Stimulated activated CD8-positive, alpha-beta memory T cell treated with anti-CD3 and anti-CD28 coated beads, Interleukin-15, amount 100 ng/mL, for 4 hours (primary cell): ENCODE measurements at places on chromosomes 1 and 21.

GRCh38 chr1:101567582-101568189 lies 330.9 kb downstream of the S1PR1 start:
- peak; percentile 1 for DNase-seq

GRCh38 chr1:172990598-172991215 lies 60.0 kb downstream of the TNFSF18 start:
- DNase-seq = no peak

DNA sequence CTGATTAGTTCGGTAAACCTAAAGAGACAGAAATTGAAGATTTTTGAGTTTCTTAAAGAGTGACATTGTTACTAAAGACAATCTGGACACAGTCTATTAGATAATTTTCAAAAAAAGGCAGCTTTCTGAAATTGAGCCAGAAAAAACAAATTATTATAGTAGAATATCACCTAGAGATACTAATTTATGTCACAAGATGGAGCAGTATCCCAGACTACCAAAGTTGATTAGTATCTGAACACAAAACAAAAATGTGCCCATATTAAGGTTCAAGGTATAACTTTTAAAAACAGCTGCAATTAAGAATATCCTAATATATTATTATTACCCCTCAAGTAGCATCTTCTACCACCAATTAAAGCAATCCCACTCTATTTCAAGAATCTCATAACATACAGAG lies 40.5 kb upstream of the SYT2 start:
- no peak for DNase-seq

- DNase-seq = no peak
Measured at GRCh38 chr1:24692351-24692980, 49.4 kb downstream of the SRRM1 start.

- no peak for DNase-seq
Measured at GRCh38 chr1:13901597-13901996, 201.6 kb downstream of the PRDM2 start.

DNA sequence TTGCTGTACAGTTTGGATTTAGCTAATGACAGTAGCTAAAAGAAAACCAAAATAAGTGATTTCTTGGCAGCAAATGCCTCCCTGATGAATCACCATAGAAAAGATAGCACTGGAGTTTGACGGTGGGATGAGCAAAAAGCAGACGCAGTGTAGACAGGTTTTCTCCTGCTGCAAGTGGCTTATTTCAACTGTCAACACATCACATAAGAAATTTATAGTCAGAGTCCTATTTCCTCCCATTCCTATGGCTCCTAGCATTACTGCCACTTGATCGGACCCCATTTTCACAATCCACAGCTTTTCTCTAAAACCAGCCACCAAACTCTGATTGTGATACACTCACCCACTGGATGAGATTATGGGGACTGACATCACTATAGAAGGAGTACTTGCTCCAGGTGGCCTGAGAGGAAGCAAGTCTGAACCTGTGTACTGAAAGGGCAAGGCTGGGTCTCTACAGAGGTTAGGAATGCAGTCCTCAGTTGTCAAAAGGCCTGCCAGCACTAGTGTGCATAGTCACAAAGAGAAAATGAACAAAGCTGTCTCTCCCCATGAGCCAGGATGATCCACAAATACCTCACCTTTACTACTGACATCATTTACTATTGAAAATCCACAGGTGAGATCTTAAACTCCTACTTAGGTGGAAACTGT lies 359.8 kb downstream of the LTN1 start:
- no peak for DNase-seq

DNA sequence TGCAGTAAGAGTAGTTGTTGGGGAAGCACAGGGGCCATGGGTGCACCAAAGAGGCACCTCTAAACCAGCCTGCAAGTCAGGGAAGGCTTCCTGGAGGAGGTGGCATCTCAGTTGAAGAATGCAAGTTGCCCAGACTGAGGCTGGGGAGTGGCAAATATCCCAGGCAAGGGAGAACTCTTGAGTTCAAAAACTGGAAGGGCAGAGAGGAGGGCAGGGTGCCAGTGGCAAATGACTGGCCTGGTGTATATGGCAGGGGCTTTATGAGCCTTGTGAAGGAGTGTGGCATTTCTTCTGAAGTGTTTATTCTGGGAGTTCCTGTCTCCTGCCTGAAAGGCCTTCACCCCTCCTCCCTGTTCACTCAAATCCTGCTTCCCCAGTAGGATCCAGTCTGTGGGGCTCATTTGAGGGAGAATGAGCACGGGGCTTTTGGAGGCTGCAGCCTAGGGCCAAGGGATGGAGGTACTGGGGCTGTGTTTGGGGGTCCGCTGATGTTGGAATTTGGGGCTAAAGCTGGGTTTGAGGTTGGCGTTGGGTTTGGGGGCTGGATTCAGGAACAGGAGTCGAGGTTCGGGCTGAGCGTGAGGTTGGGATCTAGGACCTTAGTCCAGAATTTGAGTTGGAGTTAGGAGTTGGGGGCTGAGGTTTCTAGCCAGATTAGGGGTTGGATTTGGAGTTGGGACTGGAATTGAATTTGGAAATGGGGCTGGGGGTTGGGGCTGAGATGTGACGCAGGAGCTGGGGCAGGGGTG lies at the start of gene TMEM125:
Gene TMEM125, plus strand, starts transcription at position 357 of the 749 bp plus-strand sequence. CDS start 2,740 bp downstream, outside the sequence.
- DNase-seq = no peak
